AG04449 (cell line): ENCODE measurements at places on chromosomes 1 and 21.

DNA sequence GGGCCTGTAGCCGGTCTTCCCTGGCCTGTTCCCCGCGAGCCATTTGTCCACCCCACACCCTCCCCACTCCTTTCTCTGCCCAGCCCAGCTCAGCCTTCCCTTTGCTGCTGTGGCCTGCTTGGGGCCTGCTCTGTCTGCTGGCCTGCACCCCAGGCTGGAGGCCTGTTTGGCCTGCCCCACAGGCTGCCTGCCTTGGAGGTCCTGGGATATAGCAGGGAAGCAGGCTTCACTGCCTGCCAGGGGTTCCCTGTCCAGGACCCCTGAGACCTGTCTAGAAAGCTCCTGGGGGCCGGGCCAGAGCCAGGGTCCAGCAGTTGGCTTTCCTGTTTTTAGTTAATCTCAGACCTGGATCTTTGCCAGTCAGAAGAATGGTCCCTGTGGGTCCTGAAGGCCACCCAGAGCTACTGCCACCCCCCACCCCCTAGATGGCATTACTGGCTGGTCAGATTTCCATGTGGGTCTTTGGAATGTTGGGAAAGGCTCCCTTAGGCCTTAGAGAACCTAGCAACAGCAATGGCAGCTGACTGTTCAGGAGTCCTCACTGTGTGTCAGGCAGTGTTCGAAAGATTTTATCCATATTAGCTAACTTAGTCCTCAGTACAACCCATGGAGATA is 7.7 kb downstream of the ZNF362 start:
- DNase-seq: no peak

- DNase-seq: no peak
These were observed 1.4 kb upstream of the TNFRSF14 start for GRCh38 chr1:2554621-2555387.

DNA sequence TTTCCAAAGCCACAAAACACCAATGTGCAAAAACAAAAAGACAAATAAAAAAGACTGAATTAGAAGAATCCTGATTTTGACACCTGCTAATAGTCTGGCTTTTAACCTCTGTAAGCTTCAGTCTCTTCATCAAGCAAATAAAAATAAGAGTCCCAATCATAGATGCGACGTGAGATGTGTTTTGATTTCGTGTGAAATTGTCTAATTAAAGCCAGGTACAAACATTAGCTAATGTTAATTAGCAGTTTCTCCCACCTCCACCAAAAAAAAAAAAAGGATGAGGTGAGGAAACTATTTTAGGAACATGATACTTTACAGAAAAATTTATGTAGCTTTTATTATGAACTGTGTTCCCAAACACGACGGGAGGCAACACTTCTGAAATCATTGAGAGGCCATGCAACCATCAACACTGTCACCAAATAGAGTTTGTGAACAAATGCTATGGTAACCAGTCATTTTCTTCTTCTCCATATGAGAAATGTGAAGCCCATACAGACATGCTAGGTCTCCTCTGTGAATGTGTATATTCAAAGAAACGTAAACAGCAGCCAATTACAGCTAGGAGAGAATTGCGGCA is 6.7 kb upstream of the EVI5 start:
- no peak for DNase-seq

DNA sequence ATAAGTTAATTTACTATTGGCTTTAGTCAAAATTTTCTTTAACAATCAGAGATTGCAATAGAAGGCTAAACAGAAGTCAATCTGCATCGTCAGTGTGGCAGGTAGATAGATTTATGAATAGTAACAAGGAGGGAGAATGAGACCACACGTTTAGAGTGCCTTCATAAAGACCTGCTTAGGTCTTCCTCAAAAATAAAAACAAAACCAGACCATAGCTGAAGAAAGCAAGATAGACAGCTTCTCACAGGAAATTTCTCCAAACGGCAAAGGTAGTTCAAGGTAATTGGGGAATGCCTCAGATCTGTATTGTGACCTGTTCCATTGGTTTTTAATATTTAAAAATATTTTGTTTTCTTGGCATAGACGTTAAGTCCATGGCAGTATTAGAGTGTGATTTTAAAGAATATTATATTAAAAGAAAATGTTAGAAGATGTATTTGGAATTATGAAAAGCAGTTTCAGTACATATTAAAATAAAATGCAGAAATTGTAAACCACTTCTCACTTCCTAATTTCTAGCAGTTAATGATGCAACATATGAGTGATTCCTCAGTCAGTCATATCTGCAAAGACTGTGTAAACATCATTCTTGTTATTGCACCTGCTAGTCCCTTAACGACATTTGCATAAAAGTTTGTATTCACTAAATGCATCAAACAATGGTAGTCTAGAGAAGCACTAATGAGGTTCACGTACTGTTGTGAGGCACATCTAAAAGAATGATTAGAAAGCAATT is 278.0 kb downstream of the HLX start:
- DNase-seq: no peak
